ENCODE measurements at places on chromosomes 4 and X.

GRCh38 chr4:77170926-77171325 is 13.9 kb downstream of the CCNG2 start:
- DNase-seq = no peak

DNA sequence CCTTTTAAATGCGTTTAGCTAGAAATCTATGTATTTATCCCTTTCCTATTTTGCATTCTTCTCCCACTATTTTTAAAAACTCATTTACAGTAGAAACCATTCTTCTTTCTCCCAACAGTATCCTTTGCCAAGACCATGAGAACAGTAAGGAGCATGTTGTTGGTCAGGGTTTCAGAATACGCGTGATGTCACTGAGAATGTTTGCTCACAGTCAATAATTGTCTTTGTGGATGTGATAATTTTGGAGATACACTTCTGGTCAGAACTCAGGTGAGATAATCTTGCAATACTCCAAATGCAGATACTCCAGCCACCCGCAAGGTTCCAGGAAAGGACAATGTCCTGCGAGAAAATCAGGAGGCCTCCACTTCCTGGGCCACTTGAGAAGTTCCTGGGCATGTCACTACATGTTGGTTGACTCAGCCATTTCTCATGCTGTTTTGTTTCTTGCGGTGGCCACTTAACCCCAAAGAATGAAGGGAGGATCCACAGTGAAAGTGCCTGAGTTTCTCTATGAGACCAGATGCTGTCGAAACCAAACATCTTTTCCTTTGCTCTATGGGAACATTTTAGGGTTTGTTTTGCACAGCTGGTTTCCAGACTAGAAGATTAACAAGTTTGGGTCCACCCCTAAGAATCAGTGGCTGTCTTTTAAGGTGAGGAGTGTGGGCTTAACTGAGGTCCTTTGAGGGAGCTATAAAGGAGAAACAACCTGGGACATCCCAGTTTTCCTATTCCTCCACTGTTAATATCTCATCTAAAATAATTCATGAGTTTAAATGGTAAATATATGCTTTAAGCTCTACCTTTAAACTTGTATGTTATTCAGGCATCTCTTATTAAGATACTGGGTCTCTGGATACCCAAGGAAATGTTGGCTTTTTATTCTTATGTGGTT is 116.0 kb downstream of the SOWAHB start:
- DNase-seq = no peak

DNA sequence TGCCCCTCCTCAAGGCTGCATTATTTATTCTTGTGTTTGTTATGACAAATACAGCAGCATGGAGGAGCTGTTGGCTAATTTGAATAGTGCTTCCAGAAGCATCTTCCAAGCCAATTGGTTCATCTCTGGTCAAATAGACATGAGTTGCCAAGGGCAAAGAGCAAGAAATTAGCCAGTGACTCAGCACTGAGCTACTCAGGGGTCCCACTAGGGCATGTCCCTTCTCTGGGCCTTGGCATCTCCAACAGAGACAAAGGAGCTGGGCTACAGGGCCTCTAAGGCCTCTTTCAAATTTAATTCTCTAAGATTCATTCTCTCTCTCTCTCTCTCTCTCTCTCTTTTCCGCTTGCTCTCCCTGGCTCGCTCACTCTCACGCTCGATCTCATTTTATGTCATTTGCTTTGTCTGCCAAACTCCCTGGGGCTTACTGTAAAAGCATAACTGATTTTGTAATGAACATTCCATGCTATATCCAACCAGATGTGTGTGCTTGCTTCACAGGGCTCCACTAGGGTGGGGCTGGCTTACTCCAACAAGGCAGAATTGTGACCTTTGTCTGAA is 86.7 kb upstream of the MAGEA4 start:
- DNase-seq = no peak

DNA sequence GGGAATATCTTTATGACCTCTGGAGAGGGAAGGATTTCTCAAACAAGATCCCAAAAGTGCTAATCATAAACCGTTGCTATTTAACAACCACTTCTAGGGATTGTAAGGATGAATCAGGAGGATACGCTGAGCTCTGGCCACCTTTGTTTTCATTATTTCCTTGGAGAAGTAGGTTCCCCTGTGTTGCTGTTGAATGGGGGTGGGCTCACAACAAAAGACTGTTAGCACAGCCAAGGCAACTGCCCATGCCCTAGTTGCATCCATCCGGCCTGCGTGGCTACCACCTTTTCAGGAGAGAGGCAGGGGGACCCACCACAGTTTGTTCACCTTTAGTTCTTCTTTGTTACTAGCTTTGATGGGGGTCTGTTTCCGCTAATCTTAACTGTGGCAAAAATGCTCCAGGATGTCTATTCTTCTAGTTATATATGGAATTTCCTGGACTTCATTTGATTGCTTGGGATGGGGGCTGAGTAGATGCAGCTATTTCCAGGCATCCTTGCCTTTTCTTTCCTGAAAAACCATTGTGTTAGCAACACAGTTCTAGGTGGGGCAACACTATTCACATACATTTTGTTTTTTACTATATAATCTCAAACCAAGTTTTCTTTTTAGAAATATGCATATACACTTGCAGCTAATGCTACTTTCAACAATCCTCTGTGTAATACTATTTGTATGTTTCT is 95.4 kb downstream of the KDR start:
- no peak for DNase-seq

- no peak for DNase-seq
These were observed 54.2 kb downstream of the SH3KBP1 start for GRCh38 chrX:19833034-19833677.

- DNase-seq = no peak
These were observed 1898.0 kb upstream of the PCDH7 start for GRCh38 chr4:28822163-28822562.

- DNase-seq = no peak
These were observed 1198.7 kb downstream of the PCDH7 start for GRCh38 chr4:31918891-31919290.

GRCh38 chr4:128371001-128371777 is 83.6 kb upstream of the PGRMC2 start:
- no peak for DNase-seq

DNA sequence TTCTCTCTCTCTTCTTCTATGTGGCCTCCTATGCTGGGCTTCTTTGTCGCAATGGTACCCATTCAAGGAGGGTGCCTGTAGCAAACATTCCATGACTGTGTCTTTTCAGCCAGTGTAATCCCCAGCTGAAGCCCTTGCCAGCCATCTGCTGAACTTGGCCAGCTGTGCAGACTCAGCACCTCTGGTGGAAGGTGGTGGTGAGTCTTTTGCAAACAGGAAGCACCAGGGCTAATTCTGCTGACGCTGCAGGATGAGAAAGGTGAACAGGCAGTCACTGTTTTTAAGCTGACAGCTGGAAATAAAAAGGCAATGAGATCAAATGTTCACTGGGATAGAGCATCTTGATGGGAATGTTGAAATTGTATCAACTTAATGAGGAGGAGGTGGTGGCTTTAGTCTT is 298.7 kb upstream of the CLNK start:
- DNase-seq = no peak

DNA sequence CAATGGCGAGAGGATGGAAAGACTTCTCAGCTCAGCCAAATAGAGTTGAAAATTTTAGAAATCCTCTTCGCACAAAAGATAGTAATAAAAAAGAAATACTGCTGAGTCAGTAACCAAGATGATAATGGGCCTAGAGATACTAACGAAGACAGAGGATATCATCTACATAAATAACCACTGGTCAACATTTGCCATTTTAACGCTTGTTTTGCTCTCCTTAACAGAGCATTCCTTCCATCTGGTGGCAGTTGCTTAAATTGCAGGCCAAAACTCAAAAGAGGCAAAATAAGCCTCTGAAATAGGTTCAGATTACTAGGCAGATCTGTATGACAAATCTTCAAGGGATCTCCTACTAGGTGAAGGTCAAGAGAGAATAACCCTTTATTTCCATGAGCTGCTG is 51.7 kb upstream of the MCF2 start:
- no peak for DNase-seq

DNA sequence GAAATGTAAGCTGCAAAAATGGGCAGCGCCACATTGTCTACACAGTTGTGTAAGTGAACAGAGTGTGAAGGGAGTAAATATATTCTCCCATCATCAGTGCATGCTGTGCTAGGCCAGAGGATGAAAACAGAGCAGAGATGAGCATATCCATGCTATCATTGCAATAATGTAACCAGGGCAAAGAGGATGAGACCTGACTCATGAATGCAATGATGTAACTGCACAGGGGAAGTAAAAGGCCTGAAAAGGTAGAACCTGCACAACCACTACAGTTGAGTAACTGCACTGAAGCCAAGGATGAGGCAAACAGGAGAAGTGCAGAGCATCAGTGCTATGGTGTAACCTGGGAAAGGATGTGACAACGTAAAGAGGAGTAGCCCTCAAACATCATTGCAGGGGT is 220.4 kb upstream of the FAM47C start:
- no peak for DNase-seq

DNA sequence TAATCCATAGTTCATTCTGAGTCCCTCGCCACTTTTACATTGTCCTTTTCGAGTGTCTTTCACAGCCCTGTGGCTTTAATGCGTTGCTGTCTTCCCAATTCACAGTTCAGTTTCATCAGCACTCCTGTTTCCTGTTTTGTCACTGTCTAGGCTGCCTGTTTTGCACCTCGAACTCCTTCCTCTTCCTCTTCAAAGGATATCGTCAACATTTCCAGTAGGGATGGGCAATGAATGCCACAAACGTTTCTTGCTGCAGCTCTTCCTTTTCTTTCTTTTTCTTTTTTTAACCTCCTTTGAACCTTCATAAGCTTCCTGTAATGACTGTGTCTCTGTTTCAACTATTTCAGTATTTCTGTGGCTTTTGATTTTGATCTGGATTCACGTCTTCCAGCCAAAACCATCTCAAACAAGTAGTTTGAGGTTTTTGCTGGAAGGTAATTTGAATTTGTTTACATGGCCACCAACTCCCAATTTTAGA is 105.4 kb downstream of the ANXA3 start:
- DNase-seq = no peak

DNA sequence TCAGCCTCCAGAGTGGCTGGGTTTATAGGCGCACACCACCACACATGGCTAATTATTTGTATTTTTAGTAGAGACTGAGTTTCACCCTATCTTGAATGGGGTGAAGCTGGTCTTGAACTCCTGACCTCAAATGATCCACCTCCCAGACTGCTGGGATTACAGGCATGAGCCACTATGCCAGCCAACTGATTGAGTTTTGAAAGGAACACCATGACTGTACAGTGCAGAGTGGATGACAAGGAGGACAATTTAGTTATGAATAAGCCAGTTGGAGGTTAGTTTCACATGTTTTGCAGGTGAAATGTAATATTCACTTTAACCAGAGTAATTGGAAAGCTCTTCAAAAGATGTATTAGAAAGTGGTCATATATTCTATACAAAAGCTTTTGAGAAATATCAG is 60.8 kb downstream of the PCDH18 start:
- no peak for DNase-seq

DNA sequence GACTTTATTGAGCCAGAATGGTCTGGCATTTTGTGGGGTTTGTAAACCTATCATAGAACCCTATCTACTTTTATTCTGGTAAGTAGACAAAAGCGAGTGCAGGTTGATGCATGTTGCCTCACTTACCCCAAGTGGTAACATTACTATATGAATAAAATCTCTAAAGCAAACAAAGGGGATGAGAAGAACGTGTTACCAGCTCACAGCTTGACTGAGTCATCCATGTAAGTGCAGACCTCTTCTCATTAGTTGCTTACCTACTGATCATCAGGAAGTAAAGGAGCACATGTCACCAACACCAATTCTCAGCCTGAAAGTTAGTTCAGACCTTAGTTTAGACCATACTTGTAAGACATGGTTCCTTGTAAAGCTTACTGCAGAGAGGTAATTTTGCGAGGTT is 1328.3 kb downstream of the C4orf33 start:
- DNase-seq = no peak

GRCh38 chrX:56366901-56367300 is 134.7 kb downstream of the KLF8 start:
- no peak for DNase-seq

DNA sequence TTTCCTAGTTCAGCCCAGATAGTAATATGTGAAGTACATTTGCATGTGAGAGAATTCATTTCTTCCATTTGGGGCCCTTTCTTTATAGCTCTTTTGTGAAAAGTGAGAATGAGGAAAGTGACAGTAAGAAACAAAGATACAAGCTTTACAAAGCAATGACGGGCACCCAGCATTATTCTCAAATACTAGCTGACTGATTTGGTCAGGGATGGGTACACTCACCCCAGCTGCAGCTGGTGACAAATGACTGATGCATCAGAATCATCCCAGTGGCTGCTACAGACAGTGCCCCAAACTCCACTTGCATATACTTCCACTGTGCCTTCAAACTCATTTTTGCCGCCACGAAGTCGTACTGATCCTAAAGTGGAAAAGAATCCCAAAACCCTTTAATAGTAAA is 14.8 kb downstream of the PRSS12 start:
- no peak for DNase-seq

DNA sequence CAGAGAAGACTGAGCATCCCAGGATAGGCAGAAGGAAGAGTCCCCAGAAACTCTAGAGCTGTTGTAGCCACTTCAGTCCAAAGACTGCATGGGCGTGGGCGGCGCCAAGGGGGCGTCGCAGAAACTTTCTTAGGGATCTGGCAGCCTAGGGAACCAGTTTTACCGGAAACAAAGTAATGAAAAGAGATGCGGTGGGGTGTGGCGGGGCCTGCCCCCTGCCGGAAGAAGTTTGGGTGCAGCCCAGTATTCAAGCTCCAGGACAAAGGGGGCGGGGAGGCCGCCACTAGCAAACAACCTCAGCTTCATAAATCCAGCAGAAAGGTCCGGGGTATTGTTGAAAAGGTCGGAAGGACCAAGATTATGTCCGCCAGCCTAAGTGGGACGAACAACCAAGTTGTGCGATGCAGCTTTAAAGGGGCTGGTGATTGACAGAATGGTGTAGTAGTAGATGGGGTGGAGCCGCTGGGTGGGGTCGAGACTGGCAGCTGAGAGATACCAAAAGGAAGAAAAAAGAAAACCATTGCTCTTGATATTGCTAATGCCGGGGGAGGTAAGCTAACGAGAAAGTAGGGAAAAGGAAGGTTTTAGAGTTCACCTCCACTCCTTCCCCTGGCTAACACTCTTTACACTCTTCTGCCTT is 190.5 kb downstream of the RRAGB start:
- DNase-seq = peak; percentile 14

GRCh38 chrX:110211340-110211739 is 106.5 kb downstream of the AMMECR1 start:
- no peak for DNase-seq

GRCh38 chr4:121050300-121050699 is 22.0 kb downstream of the NDNF start:
- DNase-seq = no peak

DNA sequence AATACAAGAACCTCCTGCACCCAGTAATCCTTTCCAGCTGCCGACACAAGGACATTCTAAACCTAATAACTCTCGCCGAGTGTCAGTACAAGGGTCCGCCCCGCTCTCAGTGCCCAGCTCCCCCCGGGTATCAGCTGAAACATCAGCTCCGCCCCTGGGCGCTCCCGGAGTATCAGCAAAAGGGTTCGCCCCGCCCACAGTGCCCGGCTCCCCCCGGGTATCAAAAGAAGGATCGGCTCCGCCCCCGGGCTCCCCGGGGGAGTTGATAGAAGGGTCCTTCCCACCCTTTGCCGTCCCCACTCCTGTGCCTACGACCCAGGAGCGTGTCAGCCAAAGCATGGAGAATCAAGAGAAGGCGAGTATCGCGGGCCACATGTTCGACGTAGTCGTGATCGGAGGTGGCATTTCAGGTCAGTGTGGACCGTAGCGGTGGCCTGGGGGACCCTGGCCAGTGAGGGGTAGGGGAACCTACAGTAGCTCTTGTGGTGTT is at the start of gene MAOA:
Gene MAOA (plus strand): TSS at position 295 of the 490 bp plus-strand sequence. CDS start 43 bp downstream, at position 338.
- peak; percentile 34 for DNase-seq

All from stimulated activated CD4-positive, alpha-beta T cell treated with anti-CD3 and anti-CD28 coated beads, Interleukin-4, amount 100 ng/mL, for 4 hours (primary cell).